CD8-positive, alpha-beta memory T cell (primary cell): ENCODE measurements at places on chromosomes 12 and 14. TPM values are rescaled to one million over a fixed set of nuclear protein-coding genes. Genes with fewer than 3 reads are reported as not detected.

GRCh38 chr12:104372061-104372720 is 68.7 kb downstream of the EID3 start:
- no peaks in the 10 kb centered on the region for H3K27me3 ChIP-seq
- DNase-seq: no peak
- peaks cover 8% of the 10 kb centered on the region for H3K4me1 ChIP-seq
- H3K36me3 ChIP-seq: no peaks in the 10 kb centered on the region
- H3K4me3 ChIP-seq: no peak overlapping the region
- no peak overlapping the region for H3K27ac ChIP-seq

- H3K36me3 ChIP-seq: no peaks in the 10 kb centered on the region
- DNase-seq: no peak
- no peaks in the 10 kb centered on the region for H3K27me3 ChIP-seq
- no peak overlapping the region for H3K27ac ChIP-seq
- H3K4me3 ChIP-seq: no peak overlapping the region
These were observed 2.1 kb downstream of the SOX5 start for GRCh38 chr12:23947395-23947794.

STAC3 gene
- total RNA-seq: 1.4 TPM

GRCh38 chr14:69107407-69108003 is 45.4 kb downstream of the DCAF5 start:
- no peak overlapping the region for H3K27ac ChIP-seq
- H3K36me3 ChIP-seq: peaks cover 19% of the 10 kb centered on the region
- H3K4me1 ChIP-seq: no peaks in the 10 kb centered on the region
- peak; percentile 33 for DNase-seq
- H3K4me3 ChIP-seq: no peak overlapping the region
- no peaks in the 10 kb centered on the region for H3K27me3 ChIP-seq

GRCh38 chr14:50725761-50726160 is 57.7 kb upstream of the SAV1 start:
- DNase-seq: peak; percentile 3
- no peak overlapping the region for H3K4me3 ChIP-seq
- H3K27ac ChIP-seq: no peak overlapping the region
- peaks cover 40% of the 10 kb centered on the region for H3K36me3 ChIP-seq
- no peaks in the 10 kb centered on the region for H3K27me3 ChIP-seq

TOMM20L gene
- 0.37 TPM for total RNA-seq

KRT78 gene
- total RNA-seq: not detected

GRCh38 chr12:31749024-31749704 is 20.3 kb upstream of the AMN1 start:
- H3K27me3 ChIP-seq: no peaks in the 10 kb centered on the region
- DNase-seq: no peak
- H3K36me3 ChIP-seq: no peaks in the 10 kb centered on the region
- H3K27ac ChIP-seq: no peak overlapping the region

DNA sequence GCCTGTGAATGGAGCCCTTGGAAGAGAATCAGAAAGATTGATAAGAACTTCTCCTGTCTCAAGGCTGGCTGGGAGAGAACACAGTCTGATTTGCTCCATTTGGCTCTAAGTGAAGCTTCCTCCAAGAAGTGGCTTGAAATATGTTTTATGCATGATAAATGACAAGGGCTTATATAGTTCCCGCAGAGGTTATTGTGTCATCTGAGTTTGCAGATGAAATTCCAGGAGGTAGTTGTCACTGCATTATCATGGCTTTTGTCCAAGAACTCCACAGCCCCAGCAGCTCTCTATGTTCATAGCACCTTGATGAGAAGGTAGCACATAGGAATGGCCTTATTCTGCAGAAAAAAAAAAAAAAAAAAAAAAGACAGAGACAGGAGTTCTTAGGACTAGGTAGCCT is 108.5 kb downstream of the DACT1 start:
- H3K36me3 ChIP-seq: no peaks in the 10 kb centered on the region
- no peak overlapping the region for H3K4me3 ChIP-seq
- DNase-seq: no peak
- H3K27me3 ChIP-seq: no peaks in the 10 kb centered on the region
- H3K4me1 ChIP-seq: no peaks in the 10 kb centered on the region

DNA sequence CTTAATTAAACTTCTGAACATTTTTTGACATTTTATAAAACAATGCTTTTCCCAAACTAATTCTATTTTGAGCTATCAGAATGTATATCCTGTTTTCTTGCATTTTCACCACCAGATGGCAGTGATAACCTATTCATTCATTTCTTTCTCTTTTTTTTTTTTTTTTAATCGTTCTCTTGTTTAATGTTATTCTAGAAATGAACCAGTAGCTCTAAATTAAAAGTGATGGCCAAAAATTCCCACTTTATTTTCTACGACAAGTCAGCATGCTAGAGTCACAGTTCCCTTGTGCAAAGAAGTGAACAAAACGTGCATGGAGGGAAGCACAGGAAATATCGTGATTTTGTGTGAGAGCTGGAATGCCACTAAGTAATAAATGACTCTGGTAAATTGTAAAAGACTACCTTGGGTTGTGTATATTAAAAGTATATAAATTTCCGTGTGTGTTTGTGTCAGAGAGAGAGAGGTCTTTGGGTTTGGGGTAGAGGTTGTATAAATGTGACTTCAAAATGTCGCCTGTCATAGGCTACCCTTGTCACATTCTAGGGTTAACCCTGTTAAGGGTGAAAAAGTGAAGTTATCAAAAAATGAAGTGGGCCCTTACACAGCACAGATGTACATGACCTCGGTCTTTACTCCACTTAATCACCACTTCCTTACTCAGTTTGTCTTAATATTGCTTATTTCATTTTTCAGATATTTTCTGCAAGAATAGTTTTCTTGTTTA is 40.4 kb upstream of the LDHB start:
- no peaks in the 10 kb centered on the region for H3K36me3 ChIP-seq
- no peak overlapping the region for H3K27ac ChIP-seq
- no peaks in the 10 kb centered on the region for H3K27me3 ChIP-seq
- H3K4me3 ChIP-seq: no peak overlapping the region
- peak; percentile 23 for DNase-seq

DNA sequence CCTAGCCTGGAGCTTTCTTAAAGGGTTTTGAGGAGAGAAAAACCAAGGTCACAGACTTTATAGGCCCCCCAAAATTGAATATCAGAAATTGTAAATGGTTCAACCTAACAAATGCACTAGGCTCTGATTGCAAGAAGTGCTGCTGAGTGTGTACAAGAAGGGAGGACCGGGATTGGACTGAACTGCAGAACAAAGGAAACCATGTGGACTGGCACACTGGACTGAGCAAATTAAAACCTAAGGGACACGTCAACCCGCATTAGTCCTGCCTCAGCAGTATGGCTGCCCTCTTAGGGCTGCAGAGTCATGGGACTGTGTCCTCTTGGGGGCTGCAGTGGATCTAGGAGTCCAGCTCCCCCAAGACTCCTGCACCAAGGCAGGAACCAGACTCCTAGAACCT is 842 bp upstream of the CISTR start:
- H3K27me3 ChIP-seq: peaks cover 15% of the 10 kb centered on the region
- H3K4me3 ChIP-seq: no peak overlapping the region
- DNase-seq: no peak
- H3K36me3 ChIP-seq: no peaks in the 10 kb centered on the region

DNA sequence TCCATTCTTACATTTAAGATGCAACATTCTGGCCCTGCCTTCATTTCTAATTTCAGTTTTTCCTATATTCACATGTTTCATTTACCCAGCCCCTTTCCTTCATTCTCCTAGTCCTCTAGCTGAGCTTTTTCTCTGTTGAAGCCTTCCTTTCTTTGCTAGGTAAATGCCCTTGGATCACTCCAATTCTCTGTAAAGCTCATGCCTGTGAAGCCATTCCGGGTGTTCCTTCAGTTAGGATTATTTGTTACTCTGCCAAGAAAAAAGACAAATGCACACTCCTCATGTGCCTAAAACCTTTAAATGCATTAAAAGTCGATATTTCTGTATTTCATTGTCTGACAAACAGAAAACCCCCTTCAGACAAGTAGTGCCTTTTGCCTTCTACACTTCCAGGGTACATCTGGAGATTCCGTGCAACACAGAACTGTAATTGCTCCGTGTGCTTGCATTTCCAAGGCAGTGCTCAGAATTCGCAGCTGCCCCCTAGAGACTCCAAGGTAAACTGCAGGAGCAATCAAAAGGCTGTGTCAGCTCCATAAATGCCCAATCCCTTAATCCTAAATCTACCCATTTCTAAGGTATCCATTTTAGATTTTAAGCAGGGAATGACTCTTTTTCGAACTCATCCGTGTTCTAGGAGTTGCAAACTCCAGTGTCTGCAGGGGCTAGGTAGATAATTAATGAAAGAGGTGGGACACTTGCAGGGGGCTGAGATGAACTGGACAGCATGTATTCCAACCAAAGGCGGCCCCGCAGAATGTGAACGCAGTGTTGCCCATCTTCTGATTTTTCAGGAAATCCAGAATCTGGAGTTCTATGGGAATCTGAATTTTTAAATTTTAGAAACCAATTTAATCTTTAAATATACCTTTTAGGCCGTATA is 320.2 kb downstream of the GRIN2B start:
- H3K27ac ChIP-seq: no peak overlapping the region
- no peaks in the 10 kb centered on the region for H3K36me3 ChIP-seq
- no peaks in the 10 kb centered on the region for H3K27me3 ChIP-seq
- no peak for DNase-seq
- H3K4me1 ChIP-seq: no peaks in the 10 kb centered on the region
- no peak overlapping the region for H3K4me3 ChIP-seq

- H3K27ac ChIP-seq: no peak overlapping the region
- DNase-seq: no peak
- no peaks in the 10 kb centered on the region for H3K36me3 ChIP-seq
- no peak overlapping the region for H3K4me3 ChIP-seq
These were observed 1353.2 kb downstream of the AACS start for GRCh38 chr12:126418400-126418799.

PTCSC3 gene
- not detected for total RNA-seq

TAS2R9 gene
- total RNA-seq: not detected

KIF5A gene
- 2.1 TPM for total RNA-seq

- H3K4me1 ChIP-seq: no peaks in the 10 kb centered on the region
- no peaks in the 10 kb centered on the region for H3K36me3 ChIP-seq
- no peaks in the 10 kb centered on the region for H3K27me3 ChIP-seq
- no peak overlapping the region for H3K4me3 ChIP-seq
- H3K27ac ChIP-seq: no peak overlapping the region
- no peak for DNase-seq
These were observed 19.4 kb downstream of the NCKAP5L start for GRCh38 chr12:49808686-49809380.

DNA sequence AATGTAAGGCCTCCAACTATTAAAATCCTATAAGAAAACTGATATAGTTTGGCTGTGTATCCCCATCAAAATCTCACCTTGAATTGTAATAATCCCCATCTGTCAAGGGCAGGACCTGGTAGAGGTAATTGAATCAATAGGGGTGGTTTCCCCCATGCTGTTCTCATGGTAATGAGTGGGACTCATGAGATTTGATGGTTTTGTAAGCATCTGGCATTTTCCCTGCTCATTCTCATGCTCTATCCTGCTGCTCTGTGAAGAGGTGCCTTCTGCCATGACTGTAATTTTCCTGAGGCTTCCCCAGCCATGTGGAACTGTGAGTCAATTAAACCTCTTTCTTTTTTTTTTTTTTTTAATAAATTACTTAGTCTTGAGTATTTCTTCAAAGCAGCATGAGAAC is 31.9 kb downstream of the TSPAN19 start:
- no peak for DNase-seq
- H3K4me3 ChIP-seq: no peak overlapping the region
- H3K4me1 ChIP-seq: no peaks in the 10 kb centered on the region
- H3K36me3 ChIP-seq: no peaks in the 10 kb centered on the region
- H3K27ac ChIP-seq: no peak overlapping the region

DNA sequence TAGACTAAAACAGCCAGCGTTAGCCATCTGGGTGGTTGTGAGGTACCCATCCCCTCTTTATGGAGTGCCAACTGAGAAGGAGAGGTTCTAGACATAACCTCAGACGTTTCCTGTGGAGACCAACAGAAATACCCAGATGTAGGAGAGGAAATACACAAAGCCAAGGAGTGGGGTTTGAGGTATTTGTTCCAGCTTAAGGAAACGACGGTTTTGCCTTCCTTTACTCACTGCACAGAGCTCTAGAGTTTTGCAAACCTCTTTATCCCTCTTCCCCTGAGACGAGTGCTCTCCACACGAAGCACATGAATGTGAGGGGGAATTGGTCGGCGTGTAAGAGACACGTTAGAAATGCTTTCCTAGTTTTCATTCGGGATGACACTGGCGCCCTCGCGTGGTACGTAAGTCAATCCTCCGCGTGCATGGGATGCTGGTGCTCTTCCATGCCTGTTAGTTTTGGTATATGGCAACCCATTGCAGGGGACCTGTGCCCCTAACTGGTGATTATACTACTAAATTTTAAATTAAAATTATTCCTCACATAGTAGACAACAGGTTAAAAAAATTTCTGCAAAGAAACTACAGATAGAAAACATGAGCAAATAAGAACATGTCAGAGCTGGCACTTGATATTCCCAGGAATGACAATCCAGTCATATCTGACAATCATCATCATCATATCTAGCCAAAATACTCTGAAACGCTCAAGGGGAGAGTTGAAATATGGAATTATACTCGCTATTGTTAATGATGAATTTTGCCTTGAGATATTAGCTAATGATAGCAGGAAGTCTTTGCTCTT is 121.7 kb downstream of the PPM1H start:
- H3K36me3 ChIP-seq: no peaks in the 10 kb centered on the region
- no peak overlapping the region for H3K27ac ChIP-seq
- no peak overlapping the region for H3K4me3 ChIP-seq

- no peak overlapping the region for H3K27ac ChIP-seq
- H3K4me1 ChIP-seq: no peaks in the 10 kb centered on the region
- H3K27me3 ChIP-seq: no peaks in the 10 kb centered on the region
- no peak overlapping the region for H3K4me3 ChIP-seq
These were observed 138.5 kb downstream of the ANO2 start for GRCh38 chr12:5806371-5807089.

- no peak overlapping the region for H3K27ac ChIP-seq
- no peaks in the 10 kb centered on the region for H3K4me1 ChIP-seq
- DNase-seq: no peak
- peaks cover 25% of the 10 kb centered on the region for H3K36me3 ChIP-seq
- H3K27me3 ChIP-seq: no peaks in the 10 kb centered on the region
These were observed 111.3 kb downstream of the SYNE2 start for GRCh38 chr14:63964113-63964512.

- peaks cover 20% of the 10 kb centered on the region for H3K4me1 ChIP-seq
- no peak for DNase-seq
- no peaks in the 10 kb centered on the region for H3K27me3 ChIP-seq
- no peaks in the 10 kb centered on the region for H3K36me3 ChIP-seq
These were observed 2.4 kb upstream of the NUMB start for GRCh38 chr14:73460691-73461127.

KRT74 gene
- total RNA-seq: not detected

CLEC2A gene
- not detected for total RNA-seq
